Suppressor macrophage (primary cell): ENCODE measurements at places on chromosomes 16 and 17.

- DNase-seq, result peak; percentile 50
These were observed 350.2 kb downstream of the FOXL1 start for GRCh38 chr16:86928523-86929011.

GRCh38 chr17:43217614-43218087 lies 6.0 kb downstream of the TMEM106A start:
- no peak for DNase-seq

DNA sequence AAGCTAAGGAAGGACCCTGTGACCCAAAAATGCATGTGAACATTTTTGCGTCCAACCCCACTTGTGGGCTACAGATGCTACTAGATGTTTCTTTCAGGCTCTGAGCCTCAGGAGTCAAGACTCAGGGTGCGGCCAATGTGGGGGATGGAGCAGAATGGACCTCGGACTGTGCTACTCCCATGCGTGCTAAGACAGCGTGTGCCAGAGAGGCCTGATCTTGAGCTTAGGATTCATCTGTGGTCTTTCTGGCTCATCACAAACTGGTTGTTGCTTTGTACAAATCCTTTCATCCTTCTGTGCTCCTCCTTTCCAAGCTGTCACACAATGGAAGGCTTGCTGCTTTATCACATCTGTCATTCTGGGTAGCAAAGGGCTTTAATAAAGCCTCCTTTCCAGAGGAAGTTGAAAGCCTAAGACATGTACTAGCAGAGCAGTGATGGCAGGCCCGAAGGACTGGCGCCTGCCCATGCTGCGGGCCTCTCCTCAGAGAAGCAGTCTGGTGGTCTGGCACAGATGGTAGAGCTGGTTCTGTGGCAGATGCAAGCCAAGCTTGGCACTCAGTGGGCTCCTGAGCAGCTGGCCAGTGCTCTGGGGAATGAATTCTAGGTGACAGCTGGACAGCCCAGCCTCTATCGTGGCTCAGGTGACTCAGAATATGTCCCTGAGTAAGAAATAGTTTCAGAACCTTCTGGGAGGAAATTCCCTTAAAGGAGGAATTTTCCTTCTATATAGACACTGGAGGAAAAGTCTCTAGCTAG lies 27.8 kb downstream of the COG4 start:
- no peak for DNase-seq

DNA sequence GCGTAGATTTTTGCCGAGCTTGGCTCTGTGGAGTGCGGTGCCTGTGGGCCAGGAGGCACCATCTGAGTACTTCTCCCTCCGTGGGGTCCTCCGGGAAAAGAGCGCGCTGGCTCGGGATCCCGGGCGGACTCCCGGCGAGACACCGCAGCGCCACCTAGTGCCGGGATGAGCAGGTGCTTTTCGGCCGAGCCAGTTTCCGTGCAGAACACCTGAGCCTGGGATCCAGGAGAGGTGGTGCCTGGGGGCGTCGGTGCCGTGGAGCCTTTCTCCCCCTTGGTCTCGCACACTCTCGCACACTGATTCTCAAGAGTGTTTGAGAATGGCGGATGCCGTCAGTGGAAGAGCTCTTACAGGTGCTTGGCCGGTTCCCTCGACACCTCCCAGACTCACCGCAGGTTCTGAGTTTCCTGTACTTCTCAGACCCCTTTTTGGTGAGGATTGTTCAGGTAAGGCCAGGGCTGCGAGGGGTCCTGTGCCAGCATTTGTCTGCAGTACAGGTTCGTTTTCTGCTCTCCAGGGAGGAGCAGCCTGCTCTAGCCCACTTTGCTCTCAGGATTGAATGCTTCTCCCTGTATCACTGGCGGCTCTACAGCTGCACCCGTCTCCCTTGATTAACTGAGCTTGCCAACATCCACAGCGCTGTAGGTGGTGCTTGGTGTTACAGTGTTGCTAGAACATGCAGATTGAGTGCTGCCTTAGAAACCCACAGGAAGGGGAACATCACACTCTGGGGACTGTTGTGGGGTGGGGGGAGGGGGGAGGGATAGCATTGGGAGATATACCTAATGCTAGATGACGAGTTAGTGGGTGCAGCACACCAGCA lies 23.3 kb downstream of the TBCD start:
- peak; percentile 59 for DNase-seq

- DNase-seq, result no peak
These were observed 95.0 kb downstream of the PRKCB start for GRCh38 chr16:23930791-23931190.

DNA sequence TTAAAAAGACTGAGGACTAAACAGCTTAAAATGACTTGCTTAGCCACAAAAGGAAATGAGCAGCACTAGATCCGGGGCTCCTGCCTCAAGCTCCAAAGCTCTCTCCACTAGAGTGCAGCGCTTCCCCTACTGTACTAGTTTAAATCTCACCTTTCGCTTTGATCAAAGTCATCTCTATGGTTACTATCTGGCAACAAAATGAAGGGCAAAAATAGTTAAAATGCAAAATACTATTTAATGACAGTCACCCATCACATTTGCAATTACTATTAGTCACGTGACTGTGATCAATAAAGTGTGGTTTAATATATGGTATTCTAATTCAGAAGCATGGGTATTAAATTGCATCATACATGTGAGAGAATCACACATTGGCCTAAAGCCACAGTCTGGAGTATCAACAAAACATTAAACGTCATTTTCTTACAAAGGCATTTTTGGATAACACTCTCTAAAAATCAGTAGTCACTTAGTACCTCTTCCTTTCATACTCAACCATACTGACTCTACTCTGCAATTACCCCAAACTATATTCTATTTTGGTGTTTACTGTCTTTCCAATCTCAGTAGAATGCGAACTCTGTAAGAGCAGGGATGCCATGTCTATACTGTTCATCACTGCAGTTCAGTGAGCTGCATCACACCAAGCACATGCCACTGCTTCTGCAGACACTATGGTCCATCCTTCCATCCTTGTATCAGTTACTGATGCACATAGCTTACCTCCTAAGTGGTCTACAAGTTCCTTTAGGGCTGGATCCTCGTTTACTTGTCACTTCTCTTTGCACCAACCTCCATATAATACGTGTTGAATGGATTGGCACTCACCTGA lies 6.2 kb downstream of the PSMD12 start:
- DNase-seq, result no peak

DNA sequence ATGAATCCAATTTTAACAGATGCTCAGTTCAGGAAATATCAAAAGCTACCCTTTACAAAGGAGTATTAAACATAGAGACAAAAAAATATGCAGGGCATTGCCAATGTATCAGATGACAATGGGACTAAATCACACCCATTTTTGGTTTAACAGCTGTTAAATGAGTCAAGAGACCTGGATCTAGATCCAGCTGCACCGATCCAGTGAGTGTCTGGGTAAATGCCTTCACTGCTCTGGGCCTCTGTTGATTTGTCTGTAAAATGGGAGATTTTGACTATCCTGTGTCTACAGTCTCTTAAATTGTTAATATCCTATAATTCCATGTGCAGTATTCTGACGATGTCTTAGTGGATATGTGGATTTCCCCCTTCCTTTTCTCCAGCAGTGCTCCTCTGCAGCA lies 16.4 kb downstream of the KRT23 start:
- no peak for DNase-seq

- DNase-seq, result no peak
These were observed 179.4 kb upstream of the SDK2 start for GRCh38 chr17:73823684-73824083.

- no peak for DNase-seq
These were observed 879.4 kb downstream of the CDH11 start for GRCh38 chr16:64242492-64242891.

DNA sequence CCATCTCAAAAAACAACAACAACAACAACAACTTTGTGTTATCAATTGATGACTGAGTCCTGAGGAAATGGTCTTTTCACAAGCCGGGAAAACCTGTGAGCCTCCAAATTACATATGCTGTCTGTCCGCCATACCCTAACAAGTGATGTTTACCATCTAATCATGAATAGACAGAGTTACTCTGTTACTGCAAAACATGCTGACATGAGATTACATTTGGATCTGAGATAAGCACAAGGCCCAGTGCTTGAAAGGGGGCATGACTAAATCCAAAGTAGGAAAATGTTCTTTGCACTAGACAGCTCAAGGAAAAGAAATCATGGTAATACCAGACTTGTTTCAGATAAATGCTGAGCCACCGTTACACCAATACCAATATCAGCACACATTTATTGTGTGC lies 8.6 kb upstream of the ATXN1L start:
- DNase-seq, result no peak

DNA sequence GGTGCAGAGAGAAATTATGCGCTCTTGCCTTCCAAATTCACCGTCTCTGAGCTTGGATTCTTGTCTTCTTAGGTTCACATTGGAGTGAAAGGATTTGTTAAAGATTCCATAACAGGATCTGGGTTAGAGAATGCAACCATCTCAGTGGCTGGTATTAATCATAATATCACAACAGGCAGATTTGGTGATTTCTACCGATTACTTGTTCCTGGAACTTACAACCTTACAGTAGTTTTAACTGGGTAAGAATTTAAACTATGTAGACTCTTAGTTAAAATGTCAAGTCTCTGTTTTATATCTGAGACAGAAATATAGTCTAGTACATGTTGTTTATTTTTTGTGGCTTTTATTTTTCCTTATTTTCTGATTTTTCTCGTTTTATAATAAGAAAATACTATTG lies 42.9 kb downstream of the CPD start:
- DNase-seq, result no peak

DNA sequence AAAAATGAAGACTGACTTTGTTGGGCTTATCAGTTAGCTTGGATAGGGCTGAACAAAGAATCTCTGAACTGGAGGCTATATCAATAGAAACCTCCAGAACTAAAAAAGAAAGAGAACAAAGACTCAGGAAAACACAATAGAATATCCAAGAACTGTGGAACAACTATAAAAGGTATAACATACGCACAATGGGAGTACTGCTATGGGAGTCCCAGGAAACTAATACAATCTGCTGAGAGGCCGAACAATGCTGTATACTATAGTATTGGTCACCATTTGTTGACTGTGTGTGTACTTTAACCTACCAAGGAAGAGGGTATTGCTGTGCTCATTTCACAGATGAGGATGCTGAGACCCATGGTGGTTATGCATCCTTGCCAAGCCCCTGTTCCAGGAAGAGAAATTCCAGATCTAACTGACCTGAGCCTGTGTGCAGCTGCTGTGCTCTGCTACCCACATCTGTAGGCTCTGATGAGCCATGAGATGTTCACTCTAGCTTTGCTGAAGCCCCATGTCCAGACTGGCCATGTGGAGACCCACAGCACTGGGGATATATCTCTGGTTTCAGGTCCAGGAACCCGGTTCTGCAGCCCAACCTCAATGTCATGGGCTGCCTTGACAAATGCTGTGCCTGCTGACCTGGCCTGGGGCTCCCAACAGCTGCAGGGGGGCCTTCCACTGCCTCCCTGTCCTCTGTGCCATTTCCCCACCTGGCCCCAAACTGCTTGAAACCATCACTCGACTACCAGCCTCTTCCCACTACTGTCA lies 254.3 kb upstream of the TNRC6C start:
- no peak for DNase-seq
